ENCODE measurements at places on chromosomes 3 and 15.

DNA sequence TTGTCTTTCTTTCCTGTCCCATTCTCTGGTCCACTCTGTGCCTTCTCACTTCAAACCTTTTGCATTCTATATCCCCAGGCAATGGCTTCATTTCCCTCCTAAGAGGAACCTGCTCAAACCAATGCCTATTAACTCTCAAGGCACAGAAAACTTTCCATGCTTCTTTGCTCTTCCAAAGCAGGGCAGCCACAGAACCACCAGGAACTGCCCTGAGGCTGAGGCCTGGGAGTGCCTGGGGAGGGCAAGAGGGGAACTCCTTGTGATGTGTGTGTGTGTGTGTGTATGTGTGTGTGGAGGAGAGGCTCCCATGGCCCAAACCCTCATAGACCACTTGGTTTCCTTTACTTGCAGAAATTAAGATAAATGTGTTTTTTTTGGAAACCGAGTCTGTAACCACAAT, 14.1 kb upstream of the PGPEP1L start:
- DNase-seq, result no peak

- DNase-seq, result no peak
These were observed 96.0 kb downstream of the GTPBP8 start for GRCh38 chr3:113086560-113087461.

DNA sequence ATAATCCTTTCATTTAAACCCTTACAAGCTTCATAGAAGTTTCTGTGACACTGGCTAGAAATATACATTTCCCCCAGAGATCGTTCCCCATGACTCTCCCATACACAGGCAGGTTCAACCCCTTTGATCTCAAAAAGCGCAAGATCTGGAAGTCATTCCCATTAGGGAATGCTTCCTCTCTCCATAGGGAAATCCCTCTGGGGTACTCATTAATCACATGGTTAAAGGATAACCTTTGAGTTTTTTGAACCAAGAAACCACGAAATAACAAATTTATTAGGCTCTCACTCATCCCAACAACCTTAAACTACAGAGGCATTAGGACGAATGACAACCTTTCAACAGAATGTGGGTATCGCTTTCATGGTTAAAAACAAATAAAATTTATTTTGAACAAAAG, 211.9 kb upstream of the PRICKLE2 start:
- no peak for DNase-seq

DNA sequence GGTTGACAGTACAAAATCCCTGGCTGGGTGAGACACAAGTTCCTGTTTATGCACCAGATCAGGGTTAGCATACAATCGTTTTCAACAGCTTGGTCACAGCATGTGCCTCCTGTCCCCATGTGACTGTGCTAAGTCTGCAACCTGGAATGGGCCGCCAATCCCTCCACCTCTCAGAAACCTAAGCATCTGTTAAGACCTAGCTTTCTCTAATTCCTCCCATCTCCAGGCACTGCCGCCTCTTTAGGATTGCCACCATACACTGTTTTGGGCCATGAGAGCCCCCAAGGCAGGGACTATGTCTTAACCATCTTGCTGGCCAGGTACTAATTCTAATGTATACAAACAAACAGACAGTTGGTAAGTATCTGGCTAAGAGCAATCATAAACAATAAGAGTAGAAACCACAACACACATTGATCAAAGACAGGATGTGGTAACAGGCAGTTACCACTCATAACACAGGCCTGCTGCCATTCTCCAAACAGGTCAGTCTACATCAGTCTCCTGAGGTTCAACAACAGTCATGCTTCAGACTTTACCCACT, 25.6 kb downstream of the SEC22C start:
- no peak for DNase-seq

- no peak for DNase-seq
These were observed 7.3 kb downstream of the FAM98B start for GRCh38 chr15:38461066-38461833.

DNA sequence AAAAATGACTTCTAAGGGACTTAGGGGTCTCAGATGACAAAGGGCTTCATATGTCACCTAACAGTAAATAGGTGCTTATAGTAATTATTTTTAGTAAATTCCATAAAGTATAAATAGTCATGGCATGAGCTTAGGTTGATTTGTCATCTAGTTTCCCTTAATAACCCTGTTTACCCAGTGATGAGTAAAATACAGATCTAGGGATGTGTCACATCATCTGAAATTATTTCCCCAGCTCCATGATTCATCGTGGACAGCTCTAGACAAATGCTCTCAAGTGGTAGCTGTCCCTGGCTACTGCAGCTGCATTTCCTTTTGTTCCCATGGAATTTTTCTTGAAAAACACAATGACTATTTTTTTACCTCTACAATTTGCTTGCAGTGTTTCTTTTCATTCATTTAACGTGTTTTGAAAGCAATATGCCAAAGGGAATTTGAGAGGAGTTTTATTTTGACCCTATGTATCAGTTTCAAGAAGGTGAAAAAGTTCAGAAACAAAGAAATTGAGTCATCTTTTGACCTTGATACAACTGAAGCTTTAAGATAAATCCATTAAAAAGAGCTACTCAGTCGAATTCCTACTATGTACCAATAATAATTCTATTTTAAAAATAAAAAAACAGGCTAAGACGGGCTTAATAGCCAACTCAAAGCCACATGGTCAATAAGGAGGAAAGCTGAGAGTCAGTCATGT, 241.6 kb downstream of the KCNMB2 start:
- DNase-seq, result no peak

- DNase-seq, result no peak
These were observed 21.8 kb downstream of the NUDT16 start for GRCh38 chr3:131403216-131403895.

- DNase-seq, result peak; percentile 93
These were observed 11.7 kb downstream of the ARHGEF26 start for GRCh38 chr3:154132777-154133375.

DNA sequence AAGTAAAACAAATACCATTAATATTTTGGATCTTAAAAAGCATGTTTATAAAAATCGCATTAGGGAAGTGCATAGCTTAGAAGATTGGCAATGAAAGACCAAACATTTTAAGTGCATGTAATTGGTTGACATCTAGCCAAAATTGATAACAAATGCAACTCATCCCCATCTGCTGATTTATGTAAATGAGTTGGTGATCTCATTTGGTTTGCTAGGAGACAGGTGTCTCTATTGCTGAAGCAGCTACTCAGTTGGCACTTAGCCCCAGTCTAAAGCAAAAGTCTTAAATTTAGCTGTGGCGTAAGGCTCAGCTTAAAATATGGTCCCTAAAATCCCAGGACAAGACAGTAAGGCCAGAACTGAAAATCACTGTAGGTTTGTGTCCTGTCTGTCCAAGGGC, 113.5 kb upstream of the CHL1 start:
- DNase-seq, result no peak

DNA sequence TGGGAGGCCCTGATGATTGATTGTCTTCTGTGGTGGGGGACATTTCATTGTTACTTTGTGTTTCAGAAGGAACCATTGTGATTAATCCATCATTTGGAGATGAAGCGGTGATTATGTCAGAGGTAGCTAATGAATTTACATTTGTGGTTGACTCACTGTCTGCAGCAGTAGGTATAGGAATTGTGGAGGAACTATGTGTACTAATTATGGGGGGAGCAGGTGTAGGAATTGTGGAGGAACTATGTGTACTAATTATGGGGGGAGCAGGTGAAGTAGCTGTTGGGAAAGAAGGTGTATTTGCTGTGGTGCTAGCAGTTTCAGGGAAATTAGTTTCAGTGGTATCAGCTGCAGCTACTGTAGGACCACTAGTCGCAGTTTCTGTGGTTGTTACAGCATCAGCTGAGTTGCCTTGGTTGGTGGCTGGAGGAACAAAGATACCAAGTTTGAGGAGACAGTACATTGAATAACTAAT, 6.9 kb downstream of the MUC13 start:
- no peak for DNase-seq

DNA sequence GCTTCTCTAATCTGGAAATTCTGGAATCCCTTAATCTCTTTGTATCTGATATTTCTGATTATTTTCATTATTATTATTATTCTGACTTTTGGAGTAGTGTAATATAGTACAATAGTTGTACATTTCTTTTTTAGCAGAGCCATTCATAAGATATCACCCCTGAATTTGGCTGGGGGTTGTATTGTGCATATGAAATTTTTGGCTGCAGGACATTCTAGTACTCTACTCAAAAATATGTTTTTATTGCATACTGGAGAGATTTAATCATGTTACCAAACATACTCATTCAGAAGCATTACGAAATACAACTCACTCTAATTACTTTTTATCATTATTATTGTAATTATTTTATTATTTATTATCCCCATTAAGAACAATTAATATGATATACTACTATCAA, 589.7 kb upstream of the KCNMB2 start:
- DNase-seq, result no peak

GRCh38 chr3:97821287-97821773, 481 bp upstream of the CRYBG3 start:
- DNase-seq, result peak; percentile 64

- DNase-seq, result peak; percentile 53
These were observed at the start of gene GXYLT2 for GRCh38 chr3:72887705-72888545. GXYLT2 (plus strand) TSS chr3:72888046; CDS start chr3:72888234, 188 bp downstream.

GRCh38 chr3:49839193-49839809, 17.1 kb downstream of the TRAIP start:
- peak; percentile 16 for DNase-seq

DNA sequence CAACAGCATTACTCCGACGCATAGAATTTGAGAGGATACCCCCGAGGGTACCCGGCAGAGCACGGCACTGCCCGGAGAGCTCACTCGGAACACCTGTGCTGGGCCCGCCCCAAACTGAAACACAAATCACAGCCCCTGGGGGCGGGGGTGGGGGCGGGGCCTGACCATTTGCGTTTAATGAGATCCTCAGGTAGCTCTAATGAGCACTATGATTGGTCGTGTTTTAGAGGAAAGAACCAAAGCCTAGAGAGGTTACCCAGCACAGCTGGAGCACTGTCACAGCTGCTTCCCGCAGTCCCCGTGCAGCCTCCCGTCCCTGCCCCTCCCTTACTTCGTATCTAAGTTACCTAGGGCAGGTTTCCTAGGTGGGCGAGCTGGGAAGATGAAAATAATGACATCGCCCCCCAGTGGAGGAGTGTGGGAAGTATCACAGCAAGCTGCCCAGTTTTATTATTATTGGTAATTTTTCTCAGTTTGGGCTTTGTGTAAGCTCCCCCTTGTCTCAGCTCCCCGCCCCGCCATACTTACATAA, 187.1 kb downstream of the PDE8A start:
- DNase-seq, result peak; percentile 37

DNA sequence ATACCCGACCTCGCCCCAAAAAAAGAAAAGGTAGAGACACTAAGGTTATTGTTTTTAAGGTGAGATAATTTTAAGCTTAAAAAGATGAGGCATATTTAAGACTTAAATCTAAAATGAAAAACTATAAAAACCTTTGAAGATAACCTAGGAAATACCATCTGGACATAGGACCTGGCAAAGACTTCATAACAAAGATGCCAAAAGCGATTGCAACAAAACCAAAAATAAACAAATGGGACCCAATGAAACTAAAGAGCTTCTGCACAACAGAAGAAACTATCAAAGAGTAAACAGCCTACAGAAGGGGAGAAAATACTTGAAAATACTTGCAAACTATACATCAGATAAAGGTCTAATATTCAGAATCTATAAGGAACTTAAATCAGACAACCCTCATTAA, 80.9 kb downstream of the TMCC1 start:
- no peak for DNase-seq

DNA sequence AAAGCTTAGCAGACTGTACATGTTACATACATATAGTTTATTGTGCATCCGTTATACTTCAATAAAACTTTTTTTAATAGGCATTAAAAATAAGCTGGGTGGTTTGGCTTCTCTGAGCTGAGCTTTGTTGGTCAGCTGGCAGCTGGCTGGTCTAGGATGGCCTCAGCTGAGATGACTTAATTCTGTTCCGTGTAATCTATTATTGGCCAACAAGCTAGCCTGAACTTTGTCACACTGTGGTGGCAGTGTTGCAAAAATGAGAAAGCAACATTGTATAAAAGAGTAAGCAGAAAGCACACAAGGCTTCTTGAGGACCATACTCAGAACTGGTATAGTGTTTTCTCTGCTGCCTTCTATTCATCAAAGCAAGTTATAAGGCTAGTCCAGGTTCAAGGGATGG, 45.2 kb downstream of the CGGBP1 start:
- no peak for DNase-seq

GRCh38 chr15:66751579-66751978, 49.5 kb downstream of the SMAD6 start:
- DNase-seq, result peak; percentile 26

DNA sequence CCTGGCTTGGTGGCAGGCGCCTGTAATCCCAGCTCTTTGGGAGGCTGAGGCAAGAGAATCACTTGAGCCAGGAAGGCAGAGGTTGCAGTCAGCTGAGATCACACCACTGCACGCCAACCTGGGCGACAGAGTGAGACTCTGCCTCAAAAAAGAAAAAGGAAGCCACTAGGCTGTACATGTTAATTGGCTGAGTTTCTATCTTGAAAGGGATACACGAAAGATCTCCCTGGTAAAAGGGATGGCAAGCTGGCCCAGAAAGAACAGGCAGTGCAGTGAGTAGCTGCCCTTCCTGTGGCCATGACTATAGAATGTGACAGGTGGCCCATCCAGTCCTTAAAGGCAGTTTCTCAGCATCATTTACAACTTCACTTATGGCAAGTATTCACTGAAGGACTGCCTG, 12.3 kb downstream of the LRIG1 start:
- no peak for DNase-seq

DNA sequence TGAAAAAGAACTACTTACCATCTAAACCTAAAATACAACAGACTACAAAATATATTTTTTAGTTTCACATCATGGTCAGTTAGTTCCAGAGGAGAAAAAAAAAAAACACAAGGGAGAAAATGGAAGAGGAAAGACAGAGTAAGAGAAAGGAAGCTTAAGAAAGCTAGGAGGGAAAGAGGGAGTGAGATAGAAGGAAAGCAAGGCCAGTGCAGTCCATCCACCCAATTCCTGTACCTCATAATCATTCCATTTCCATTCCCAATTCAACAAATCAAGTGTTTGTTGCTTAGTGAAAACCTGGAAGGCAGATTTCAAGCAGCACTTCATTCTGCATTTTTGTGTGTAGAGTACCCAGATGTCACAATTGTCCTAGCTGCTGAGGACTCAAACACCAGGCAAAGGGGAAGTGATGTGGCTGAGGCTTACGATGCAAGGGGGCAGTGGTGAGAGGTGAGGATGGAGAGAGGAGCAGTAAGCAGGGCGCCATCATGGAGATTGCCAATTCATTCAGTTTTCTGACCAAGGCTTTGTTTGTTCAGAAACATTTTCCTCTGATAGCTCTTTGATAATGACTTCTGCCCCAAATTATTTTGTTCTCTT, 83.6 kb upstream of the GSK3B start:
- DNase-seq, result peak; percentile 11

GRCh38 chr15:34182942-34183341, 27.0 kb downstream of the KATNBL1 start:
- no peak for DNase-seq

DNA sequence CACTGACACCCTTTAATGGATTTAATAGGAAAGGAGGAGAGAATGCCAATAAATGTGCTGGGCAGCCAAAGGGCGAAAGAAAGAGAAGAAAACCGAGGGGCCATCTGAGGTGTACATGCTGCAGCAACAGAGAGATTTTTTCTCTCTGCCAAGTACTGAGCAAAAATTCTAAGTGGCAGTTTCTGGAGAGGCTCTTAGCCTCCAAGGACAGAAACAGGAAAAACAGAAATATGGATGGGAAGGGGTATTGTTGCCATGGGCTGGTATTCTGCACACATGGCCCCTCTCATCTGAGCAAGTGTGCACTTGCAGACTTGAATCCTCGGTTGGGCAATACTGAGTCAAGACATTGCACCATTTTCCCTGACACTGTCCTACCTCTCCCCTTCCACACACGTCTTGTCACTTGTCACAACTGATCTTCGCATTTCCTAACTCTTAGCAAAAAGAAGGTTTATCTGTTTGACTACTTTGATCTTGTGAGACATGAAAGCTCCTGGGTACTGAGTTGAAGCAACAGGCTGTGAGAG, 73.9 kb downstream of the PRICKLE2 start:
- DNase-seq, result no peak

Measured in NCI-H1105 treated with DMSO at 0.1 percent for 48 hours (cell line).